ENCODE measurements at places on chromosomes 3 and 15.

DNA sequence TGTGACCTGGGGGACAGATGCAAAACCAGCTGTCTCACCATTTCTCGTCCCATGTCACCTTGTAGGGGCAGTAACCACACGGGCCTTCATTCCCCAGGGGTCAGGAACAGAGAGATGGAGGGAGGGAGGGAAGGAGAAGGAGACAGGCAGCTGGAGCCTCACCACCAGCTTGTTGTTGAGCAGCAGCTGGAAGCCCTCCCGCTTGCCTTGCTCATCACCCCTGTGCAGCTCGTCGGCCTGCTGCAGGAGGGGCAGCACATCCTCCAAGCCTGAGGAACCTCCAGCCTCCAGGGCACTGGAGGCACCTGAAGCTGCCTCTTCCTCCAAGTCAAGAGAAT lies 10.3 kb downstream of the RMDN3 start:
- no peaks in the 10 kb centered on the region for H3K27me3 ChIP-seq
- no peak overlapping the region for H3K27ac ChIP-seq
- DNase-seq, result no peak
- peaks cover 7% of the 10 kb centered on the region for H3K4me1 ChIP-seq
- H3K36me3 ChIP-seq, result peaks cover 15% of the 10 kb centered on the region

- peaks cover 3% of the 10 kb centered on the region for H3K36me3 ChIP-seq
- no peaks in the 10 kb centered on the region for H3K4me1 ChIP-seq
- H3K4me3 ChIP-seq, result no peak overlapping the region
- H3K27ac ChIP-seq, result no peak overlapping the region
- DNase-seq, result peak; percentile 57
Measured at GRCh38 chr15:25236861-25237155, 202.0 kb downstream of the UBE3A start.

DNA sequence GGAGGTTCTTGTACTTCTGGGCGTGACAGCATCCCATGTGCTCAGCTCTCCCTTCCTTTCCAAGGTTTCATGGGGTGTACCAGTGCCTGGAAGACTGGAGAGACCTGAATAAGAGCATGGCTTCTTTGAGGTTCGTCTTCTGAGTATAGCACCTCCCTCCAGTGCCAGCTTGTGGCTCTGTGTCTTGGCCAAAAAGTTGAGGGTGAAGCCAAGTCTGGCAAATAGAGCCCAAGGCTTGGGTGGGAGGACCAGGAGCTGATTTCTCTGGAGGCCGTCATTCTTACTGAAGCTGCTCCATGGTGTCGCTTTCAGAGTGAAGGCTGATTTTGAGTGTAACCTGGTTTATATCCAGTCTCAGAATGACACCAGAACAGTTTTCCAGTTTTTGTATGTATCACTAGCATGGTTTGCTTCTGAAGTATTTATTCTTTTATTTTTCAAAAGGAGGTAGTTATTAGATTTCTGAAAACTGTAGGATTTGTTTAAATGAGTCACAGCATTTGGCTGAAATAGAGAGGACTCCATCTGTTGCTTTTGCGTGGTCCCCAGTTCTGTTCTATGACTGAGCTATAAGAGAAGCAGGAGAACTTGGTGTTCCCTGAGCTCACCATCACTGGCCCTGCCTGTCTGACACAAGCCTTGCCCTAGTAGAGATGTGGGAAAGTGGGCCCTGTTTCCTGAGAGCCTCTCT lies 47.2 kb downstream of the BSN start:
- no peaks in the 10 kb centered on the region for H3K4me1 ChIP-seq
- H3K27ac ChIP-seq, result no peak overlapping the region
- no peaks in the 10 kb centered on the region for H3K27me3 ChIP-seq
- DNase-seq, result no peak
- H3K4me3 ChIP-seq, result no peak overlapping the region
- peaks cover 1% of the 10 kb centered on the region for H3K36me3 ChIP-seq

DNA sequence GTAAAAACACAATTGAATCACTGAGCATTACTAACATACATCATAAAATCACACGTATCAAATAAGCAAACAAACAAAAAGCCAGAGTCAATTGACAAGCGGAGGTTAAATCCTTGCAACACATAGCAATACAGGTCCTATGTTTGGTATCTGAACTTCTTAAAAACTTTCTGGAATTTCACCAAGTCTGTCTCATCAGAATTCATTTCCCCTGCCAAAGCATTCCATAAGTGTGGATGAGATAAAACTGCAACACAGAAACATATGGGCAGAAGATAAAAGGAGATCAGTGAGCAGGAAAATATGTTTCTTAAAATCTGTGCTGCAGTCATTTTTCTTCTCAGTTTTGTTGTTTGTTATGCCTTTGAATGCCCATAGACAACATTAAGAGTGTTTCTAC lies 1155.5 kb downstream of the TBL1XR1 start:
- no peaks in the 10 kb centered on the region for H3K36me3 ChIP-seq
- no peak overlapping the region for H3K27ac ChIP-seq
- peaks cover 28% of the 10 kb centered on the region for H3K4me1 ChIP-seq
- no peak for DNase-seq
- no peak overlapping the region for H3K4me3 ChIP-seq

All from chondrocyte (in vitro differentiated cells).